ENCODE measurements at places on chromosomes 2 and 18. TPM values are rescaled to one million over a fixed set of nuclear protein-coding genes. Genes with fewer than 3 reads are reported as not detected.

RTKN gene
- 6.0 TPM for total RNA-seq

LRRC30 gene
- total RNA-seq: 1.5 TPM

INO80C gene
- total RNA-seq: 16.7 TPM

MAPK4 gene
- total RNA-seq: 0.57 TPM

SLC4A3 gene
- total RNA-seq: 0.93 TPM

C2orf74 gene
- 14.2 TPM for total RNA-seq

TUBA3E gene
- total RNA-seq: not detected

NR4A2 gene
- 0.99 TPM for total RNA-seq

FIGLA gene
- total RNA-seq: not detected

SPR gene
- total RNA-seq: 32.8 TPM

DNA sequence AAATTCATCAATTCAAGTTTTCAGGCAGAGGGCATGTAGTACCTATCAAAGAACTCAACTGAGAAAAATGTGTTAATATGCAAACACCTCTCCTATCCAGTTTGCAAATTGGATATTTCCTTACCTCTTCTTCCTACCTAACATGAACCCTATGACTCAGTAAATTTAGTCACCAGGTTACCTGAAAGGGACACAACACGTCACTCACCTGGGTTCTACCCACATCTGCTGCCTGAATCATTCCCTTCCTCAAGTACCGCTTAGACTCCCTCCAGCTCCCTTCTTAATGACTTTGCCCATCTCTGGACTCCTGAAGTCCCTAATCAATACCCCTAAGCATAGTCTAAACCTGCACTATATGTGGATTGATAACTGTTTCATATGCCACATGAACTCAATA, 10.4 kb downstream of the ANKRD44 start:
- H3K4me1 ChIP-seq: peaks cover 7% of the 10 kb centered on the region
- no peak overlapping the region for H3K27ac ChIP-seq
- H3K27me3 ChIP-seq: no peaks in the 10 kb centered on the region
- no peaks in the 10 kb centered on the region for H3K36me3 ChIP-seq
- no peak for DNase-seq

GRCh38 chr2:64651590-64651989, 2.1 kb downstream of the SERTAD2 start:
- peak overlapping the region; percentile 82 for H3K4me3 ChIP-seq
- H3K4me1 ChIP-seq: peaks cover 55% of the 10 kb centered on the region
- DNase-seq: no peak
- H3K36me3 ChIP-seq: no peaks in the 10 kb centered on the region
- H3K27ac ChIP-seq: peak overlapping the region; percentile 98

DNA sequence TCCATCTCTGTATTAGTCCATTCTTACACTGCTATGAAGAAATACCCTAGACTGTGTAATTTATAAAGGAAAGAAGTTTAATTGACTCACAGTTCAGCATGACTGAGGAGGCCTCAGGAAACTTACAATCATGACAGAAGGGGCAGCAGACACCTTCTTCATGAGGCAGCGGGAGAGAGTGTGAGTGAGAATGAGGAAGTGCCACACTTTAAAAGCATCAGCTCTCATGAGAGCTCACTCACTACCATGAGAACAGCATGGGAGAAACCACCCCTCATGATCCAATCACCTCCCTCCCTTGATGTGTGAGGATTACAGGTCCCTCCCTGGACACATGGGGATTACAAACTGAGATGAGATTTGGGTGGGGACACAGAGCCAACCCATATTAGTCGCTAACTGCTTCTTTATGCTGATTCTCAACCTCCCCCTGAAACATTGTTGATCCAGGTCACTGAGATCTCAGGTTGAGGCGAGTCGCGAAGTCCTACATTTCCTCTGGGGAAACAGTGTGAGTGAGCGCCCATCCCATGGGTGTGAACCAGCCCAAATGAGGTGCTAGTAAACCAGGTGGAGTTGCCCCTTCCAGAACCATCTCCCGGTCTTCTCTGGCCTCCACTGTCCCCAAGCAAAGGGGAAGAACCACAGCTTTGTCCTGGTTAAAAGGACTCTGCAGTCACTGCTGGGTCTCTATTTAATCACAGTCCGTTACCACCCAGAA, 123.8 kb downstream of the CAPN13 start:
- no peaks in the 10 kb centered on the region for H3K27me3 ChIP-seq
- H3K27ac ChIP-seq: no peak overlapping the region
- H3K4me3 ChIP-seq: no peak overlapping the region
- H3K4me1 ChIP-seq: peaks cover 3% of the 10 kb centered on the region
- no peaks in the 10 kb centered on the region for H3K36me3 ChIP-seq

DNA sequence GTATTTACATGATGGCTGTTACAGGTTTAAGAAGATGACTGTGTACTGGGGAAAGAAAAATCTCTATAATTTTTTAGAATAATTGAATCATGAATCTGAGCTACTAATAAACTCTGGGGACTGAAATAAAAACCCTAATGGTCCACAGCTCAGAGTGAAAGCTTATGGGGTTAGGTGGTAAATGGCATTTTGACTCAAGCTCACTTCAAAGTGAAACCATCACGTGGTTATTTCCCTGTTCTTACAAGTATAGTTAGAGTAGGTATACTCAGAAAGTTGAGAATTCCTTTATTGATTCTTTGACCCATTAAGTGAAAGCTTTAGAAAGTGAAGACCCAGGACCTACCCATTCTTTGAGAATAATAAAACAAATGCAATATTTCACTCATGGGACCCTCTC, 626.2 kb upstream of the SETBP1 start:
- DNase-seq: no peak
- no peak overlapping the region for H3K27ac ChIP-seq
- H3K4me3 ChIP-seq: no peak overlapping the region
- H3K36me3 ChIP-seq: no peaks in the 10 kb centered on the region
- H3K27me3 ChIP-seq: no peaks in the 10 kb centered on the region

GRCh38 chr2:109508556-109508955, 105.2 kb downstream of the SEPTIN10 start:
- no peaks in the 10 kb centered on the region for H3K27me3 ChIP-seq
- no peak for DNase-seq
- H3K4me1 ChIP-seq: peaks cover 9% of the 10 kb centered on the region
- no peak overlapping the region for H3K4me3 ChIP-seq

DNA sequence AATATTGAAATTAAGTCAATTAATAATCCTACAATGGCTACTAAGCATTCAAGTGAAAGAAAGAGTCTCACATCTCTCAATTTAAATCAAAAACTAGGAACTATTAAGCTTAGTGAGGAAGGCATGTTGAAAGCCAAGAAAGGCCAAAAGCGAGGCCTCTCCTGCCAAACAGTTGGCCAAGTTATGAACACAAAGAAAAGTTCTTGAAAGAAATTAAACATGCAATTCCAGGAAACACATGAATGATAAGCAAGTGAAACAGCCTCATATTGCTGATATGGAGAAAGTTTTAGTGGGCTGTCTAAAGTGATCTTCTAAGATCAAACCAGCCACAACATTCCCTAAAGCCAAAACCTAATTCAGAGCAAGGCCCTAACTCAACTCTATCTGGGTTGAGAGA, 11.8 kb downstream of the RDH14 start:
- H3K4me1 ChIP-seq: peaks cover 29% of the 10 kb centered on the region
- no peak overlapping the region for H3K27ac ChIP-seq
- no peak overlapping the region for H3K4me3 ChIP-seq
- no peak for DNase-seq

- no peaks in the 10 kb centered on the region for H3K36me3 ChIP-seq
- no peak for DNase-seq
- peak overlapping the region; percentile 38 for H3K4me3 ChIP-seq
- no peaks in the 10 kb centered on the region for H3K27me3 ChIP-seq
These were observed 190.5 kb downstream of the ALPK2 start for GRCh38 chr18:58438161-58438957.

- no peaks in the 10 kb centered on the region for H3K4me1 ChIP-seq
- H3K36me3 ChIP-seq: no peaks in the 10 kb centered on the region
- H3K27ac ChIP-seq: no peak overlapping the region
- DNase-seq: no peak
These were observed 27.6 kb downstream of the SPP2 start for GRCh38 chr2:234078129-234078528.

GRCh38 chr18:46067438-46068007, 4.5 kb downstream of the PSTPIP2 start:
- no peak overlapping the region for H3K4me3 ChIP-seq
- H3K4me1 ChIP-seq: peaks cover 7% of the 10 kb centered on the region
- H3K27me3 ChIP-seq: no peaks in the 10 kb centered on the region

GRCh38 chr2:128685841-128686496, 367.3 kb upstream of the HS6ST1 start:
- H3K4me3 ChIP-seq: no peak overlapping the region
- H3K4me1 ChIP-seq: no peaks in the 10 kb centered on the region
- no peak for DNase-seq

- no peak overlapping the region for H3K27ac ChIP-seq
- no peak overlapping the region for H3K4me3 ChIP-seq
- peaks cover 11% of the 10 kb centered on the region for H3K4me1 ChIP-seq
These were observed 214.5 kb downstream of the ZBTB7C start for GRCh38 chr18:48194591-48195181.

- no peak for DNase-seq
- H3K36me3 ChIP-seq: no peaks in the 10 kb centered on the region
- no peaks in the 10 kb centered on the region for H3K4me1 ChIP-seq
- no peak overlapping the region for H3K27ac ChIP-seq
- no peak overlapping the region for H3K4me3 ChIP-seq
These were observed 48.9 kb downstream of the COPS8 start for GRCh38 chr2:237134321-237135230.

- no peak overlapping the region for H3K4me3 ChIP-seq
- no peak overlapping the region for H3K27ac ChIP-seq
- H3K36me3 ChIP-seq: peaks cover under 1% of the 10 kb centered on the region
- no peak for DNase-seq
- no peaks in the 10 kb centered on the region for H3K4me1 ChIP-seq
These were observed 119.4 kb downstream of the CYRIA start for GRCh38 chr2:16546128-16546754.

DNA sequence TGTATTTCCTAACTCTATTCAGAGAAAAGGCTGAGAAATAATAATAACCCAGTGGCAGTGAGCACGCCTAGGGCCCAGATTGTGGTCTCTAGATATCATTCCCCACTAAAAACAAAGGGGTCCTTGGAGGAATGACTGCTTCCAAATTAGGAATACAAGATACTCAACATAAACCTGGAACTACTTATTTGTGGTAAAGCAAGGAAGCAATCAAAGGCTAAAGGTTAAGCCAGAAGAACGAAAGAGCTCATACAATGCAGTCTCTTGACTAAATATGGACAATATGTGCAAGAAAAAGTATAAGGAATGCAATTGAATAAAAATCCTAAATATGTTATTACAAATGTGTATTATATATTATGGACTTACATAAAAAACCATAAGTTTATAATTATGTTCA, 253.5 kb upstream of the NRP2 start:
- H3K27ac ChIP-seq: no peak overlapping the region
- no peaks in the 10 kb centered on the region for H3K36me3 ChIP-seq
- no peaks in the 10 kb centered on the region for H3K27me3 ChIP-seq
- no peak for DNase-seq
- no peaks in the 10 kb centered on the region for H3K4me1 ChIP-seq

DNA sequence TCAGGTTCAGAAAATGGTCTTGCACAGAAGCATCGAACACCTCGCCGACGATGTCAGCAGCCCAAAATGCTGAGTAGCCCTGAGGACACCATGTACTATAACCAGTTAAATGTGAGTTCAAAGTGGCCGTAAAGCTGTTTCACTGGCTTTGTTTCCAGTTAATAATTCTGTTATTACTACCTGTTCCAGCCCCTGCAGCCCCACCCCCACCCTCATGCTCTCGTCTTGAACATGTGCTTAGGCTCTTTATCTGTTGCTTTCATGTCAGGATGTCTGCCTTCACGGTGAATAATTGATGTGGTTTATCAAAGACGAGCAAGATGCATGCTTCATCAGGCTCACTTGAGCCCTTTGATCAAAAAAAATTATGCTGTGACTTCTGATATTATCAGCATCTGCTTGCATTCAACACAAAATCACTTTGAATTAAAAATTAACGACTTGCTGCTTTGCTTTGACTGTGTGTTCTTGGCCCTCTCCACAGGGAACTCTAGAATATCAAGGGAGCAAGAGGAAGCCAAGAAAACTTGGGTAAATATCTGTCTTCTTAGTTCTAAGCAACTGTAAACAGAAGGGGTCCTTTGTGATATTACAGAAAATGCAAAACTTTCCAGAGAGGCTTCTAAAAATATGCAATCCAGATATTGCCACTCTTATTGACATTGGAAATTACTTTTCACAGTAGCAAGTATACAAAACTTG, 63.4 kb upstream of the SP5 start:
- no peak for DNase-seq
- no peak overlapping the region for H3K27ac ChIP-seq
- H3K36me3 ChIP-seq: no peaks in the 10 kb centered on the region
- H3K4me3 ChIP-seq: no peak overlapping the region
- H3K27me3 ChIP-seq: no peaks in the 10 kb centered on the region
- H3K4me1 ChIP-seq: no peaks in the 10 kb centered on the region

GRCh38 chr2:191802180-191802579, 44.7 kb downstream of the CAVIN2 start:
- no peak for DNase-seq
- no peak overlapping the region for H3K27ac ChIP-seq
- no peaks in the 10 kb centered on the region for H3K27me3 ChIP-seq
- H3K36me3 ChIP-seq: no peaks in the 10 kb centered on the region
- H3K4me3 ChIP-seq: no peak overlapping the region
- no peaks in the 10 kb centered on the region for H3K4me1 ChIP-seq

DNA sequence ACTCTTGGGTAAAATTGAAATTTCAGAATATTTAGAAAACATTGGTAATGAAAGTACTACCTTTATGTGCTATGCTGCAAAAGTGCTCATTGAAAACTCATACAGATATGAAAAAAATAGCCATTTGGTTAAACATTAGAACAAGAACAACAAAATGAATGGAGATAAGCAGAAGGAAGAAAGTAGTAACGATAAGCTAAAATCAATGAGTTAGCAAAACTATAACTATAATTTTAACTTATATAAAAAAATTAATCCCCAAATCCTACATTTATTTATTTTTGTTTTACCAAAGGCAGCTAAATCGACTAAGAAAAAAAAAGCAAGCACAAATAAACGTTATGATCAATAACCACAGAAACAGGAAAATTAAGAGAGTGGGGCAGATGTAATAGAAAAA, 99.2 kb downstream of the CERS6 start:
- peaks cover 11% of the 10 kb centered on the region for H3K4me1 ChIP-seq
- no peaks in the 10 kb centered on the region for H3K36me3 ChIP-seq
- H3K27me3 ChIP-seq: no peaks in the 10 kb centered on the region
- DNase-seq: no peak

DNA sequence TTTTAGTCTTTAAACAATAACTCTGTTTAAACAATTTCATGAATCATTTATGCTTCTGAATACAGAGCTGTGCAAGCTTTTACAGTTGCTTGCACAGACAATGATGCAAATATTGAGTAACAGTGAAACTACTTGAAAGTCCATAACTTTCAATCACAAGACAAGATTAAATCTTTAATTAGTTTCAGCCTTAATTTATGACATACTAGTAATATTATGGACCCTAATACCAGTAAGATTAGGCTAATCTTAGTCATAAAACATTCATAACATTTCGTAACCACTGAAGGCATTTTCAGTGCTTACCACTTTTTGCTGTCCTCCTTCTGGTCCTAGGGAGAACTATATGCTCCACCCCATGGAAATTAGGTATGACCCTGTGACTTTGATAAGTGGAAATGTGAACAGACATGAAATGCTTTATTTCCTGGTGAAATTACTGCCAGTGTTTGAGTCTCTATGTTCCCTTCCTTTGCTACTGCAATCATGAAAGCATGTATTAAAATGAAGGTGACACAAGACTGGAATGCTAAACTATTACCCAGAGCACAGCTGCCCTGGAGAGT, 1.8 kb upstream of the COBLL1 start:
- no peaks in the 10 kb centered on the region for H3K36me3 ChIP-seq
- no peak for DNase-seq
- no peaks in the 10 kb centered on the region for H3K27me3 ChIP-seq
- no peak overlapping the region for H3K4me3 ChIP-seq
- H3K4me1 ChIP-seq: no peaks in the 10 kb centered on the region
- no peak overlapping the region for H3K27ac ChIP-seq

Data from psoas muscle (tissue), 8 donors.